Lower leg skin (tissue), 4 donors: ENCODE measurements at places on chromosomes 1 and 21.

DNA sequence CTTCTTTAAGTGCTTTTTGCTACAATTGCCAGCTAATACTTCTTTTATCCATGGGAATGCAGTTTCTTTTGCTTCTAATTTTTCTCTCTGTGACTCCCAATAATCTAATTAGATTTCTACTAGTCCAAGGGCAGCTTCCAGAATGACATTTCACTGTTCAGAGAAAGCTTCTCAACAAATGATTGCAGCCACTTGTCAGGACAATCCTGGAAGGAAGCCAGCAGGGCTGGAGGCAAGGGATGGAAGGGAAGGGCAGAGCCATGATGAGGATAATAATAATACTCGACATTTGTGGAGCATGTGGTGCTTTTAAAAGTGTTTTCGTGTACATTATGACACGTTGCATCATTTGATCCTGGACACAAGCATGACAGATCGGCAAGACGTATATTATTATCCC is 19.4 kb downstream of the F11R start:
- no peak for DNase-seq

- DNase-seq, result peak; percentile 85
Measured at GRCh38 chr21:38773099-38774061, 32.3 kb upstream of the ETS2 start.

DNA sequence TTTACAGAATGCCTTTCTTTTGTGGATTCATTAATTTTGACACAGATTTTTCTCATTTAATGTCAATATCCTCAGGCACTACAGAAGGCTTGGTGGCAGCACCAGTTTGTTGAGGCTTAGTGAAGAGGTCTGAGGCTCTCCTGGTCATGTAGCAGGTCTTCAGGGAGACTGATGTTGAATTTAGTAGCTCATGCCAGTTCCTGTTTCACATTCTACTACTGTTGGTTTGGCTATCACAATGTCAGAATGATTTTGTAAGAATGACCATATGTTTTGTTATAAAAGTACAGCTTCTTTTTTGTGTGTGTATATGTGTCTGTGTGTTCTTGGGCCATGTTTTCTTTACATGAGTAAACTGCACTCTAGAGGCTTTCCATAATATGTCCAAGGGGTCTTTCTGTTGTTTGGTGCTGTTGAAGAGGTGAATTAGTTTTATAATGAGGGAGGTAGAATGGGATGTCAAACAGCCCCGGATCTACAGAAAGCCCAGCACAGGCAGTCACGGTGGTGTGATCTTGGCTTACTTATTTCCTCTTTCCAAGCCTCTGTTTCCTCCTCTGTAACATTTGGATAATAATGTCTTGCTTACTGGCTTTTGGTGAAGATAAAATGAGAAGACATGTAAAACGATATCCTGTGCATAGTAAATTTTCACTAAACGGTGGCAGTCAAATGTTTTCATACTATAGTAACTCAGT is 32.0 kb downstream of the C1orf21 start:
- DNase-seq, result no peak

- no peak for DNase-seq
Measured at GRCh38 chr1:207669528-207670009, 24.6 kb downstream of the CR1L start.

DNA sequence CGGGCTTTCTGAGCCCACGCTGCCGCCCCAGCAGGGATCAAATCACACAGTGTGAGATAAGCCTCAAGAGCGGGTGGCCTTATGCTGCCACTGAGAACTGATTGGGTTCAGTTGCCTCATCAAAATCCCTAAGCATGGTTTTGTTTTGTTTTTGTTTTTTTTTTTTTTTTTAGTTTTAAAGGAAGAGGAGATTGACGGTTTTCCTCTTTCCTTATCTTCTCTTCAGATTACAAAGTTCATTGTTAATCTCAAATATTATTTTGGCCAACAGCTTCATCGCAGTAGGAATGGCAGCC is 651 bp downstream of the COA6 start:
- no peak for DNase-seq

- no peak for DNase-seq
Measured at GRCh38 chr1:143720087-143721023, 251.4 kb downstream of the FAM72C start.

DNA sequence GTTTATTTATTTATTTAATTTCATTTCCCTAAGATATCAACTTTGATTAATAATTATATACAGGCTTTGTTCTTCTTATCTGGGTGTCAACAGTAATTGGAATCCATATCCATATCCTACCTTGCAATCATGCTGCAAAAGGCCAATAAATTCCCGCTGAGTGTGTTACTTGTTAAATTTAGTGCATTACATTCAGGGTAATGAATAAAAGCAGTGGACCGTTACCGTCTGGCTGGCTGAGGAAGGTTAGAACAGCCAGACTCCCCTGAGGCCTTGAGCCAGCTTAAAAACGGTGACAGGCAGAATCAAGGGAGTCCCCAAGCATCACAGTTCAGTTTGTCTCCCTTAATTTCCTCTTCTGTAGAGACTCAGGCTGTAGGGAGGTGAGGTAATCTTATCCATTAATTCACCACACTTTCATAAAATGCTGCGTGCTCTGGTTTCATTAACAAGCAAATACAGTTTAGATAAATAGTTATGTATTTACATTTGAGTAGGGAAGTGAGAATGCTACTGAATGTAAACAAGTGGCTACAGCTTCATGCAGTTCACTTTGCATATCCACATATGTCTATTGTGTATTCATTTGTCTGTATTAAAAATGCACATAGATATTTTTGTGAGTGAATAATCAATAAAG is 888.2 kb upstream of the CXADR start:
- DNase-seq, result no peak

GRCh38 chr1:64073705-64074104 is 129.7 kb upstream of the UBE2U start:
- DNase-seq, result no peak

- DNase-seq, result no peak
Measured at GRCh38 chr1:236673289-236673919, 12.9 kb upstream of the ACTN2 start.

GRCh38 chr1:76336931-76337371 is 262.4 kb downstream of the ST6GALNAC3 start:
- no peak for DNase-seq

DNA sequence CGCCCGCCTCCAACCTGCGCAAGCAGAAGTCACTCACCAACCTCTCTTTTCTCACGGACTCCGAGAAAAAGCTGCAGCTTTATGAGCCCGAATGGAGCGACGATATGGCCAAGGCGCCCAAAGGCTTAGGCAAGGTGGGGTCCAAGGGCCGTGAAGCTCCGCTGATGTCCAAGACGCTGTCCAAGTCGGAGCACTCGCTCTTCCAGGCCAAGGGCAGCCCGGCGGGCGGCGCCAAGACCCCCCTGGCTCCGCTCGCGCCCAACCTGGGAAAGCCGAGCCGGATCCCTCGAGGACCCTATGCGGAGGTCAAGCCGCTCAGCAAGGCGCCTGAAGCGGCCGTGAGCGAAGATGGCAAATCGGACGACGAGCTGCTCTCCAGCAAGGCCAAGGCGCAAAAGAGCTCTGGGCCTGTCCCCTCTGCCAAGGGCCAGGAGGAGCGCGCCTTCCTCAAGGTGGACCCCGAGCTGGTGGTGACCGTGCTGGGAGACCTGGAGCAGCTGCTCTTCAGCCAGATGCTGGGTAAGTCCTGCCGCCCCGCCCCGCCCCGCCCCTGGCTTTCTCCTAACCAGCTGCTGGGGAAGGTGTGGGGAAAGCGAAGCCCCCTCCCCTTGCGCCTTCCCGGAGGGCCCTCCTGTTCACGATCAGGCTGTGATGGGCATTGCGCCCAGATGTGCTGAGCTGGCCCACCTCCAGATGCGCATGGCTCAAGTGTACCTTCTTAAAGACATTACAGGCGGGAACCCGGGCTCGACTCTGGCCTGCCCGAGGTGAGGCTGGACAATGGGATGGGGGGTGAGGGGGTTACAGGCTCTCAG is 110.2 kb downstream of the NAV1 start:
- peak; percentile 87 for DNase-seq

DNA sequence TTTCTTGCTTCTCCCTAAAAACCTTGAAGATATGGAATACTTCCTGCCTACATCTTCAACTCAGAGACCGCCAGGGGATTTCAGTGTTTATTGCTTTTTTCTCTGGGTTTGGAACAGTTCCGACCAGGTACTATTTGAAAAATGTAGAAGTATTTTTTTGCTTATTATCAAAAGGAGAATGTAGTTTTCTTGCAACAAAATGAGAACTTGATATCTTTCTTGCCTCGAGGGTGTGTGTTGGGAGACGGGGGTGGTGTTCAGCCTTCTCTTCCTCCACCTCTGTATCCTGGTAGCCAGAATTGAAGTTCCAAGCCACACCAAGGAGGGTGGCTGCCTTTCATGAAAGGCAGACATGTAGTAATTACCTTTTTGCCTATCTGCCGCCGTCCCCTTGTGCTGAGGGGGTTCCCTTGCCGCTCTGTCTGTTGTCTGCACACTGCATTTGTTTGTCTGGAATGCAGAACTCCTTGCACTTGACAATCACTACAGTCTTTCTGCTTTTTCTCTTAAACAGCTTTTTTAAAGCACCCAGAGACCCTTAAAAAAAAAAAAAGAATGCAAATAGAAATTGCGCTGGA is 212.1 kb downstream of the PBX1 start:
- peak; percentile 13 for DNase-seq

- no peak for DNase-seq
Measured at GRCh38 chr1:219362702-219363101, 189.0 kb downstream of the LYPLAL1 start.

- DNase-seq, result no peak
Measured at GRCh38 chr1:41482001-41482765, 2.3 kb downstream of the EDN2 start.

GRCh38 chr1:62516600-62516999 is 79.8 kb downstream of the USP1 start:
- DNase-seq, result no peak

GRCh38 chr1:72649211-72649888 is 367.0 kb upstream of the NEGR1 start:
- peak; percentile 72 for DNase-seq

DNA sequence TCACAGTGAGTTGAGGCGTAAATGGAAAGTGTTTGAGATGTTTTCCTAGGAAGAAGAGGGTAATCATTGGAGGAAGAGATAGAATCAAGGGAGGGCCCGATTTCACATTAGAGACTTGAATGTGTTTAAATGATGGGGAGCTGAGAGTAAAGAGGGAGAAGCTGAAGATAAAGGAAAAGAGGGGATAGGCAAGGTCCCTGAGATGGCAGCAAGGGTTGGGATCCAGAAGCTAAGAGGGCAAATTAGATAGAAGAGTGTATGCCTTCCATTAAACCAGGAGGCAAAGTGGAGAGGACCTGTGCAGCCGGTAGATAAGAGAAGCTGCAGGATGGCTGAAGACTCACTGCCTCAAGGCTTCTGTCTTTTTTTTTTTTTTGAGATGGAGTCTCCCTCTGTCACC is 21.6 kb upstream of the CSF1 start:
- DNase-seq, result no peak

DNA sequence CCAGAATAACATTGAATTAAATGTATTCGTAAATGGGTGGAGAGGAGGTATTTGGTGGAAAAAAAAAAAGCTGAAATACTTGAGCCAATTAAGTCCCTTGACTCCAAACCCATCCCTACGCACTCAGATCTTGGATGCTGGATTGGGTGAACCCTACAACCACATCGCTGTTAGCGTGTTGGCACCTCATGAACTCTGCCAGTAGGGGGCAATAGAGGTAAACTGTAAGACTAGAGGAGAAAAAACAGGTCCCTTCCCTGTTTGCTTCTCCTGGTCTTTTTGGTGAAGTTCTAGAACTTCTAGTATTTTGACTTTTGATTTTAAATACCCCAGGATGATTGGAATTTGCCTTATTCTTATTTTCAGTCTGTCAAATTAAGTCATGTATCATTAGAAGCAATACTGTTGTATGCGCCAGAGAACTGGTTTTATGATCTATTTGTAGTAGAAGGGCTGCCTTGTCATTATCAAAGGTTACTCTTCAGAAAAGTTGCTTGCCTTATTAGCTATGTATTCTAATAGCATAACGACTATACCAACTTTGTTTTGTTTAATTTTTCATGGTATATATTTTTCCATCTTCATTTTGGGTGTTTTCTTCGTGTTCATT is 1.9 kb upstream of the OR13G1 start:
- DNase-seq, result peak; percentile 17

- no peak for DNase-seq
Measured at GRCh38 chr1:204102029-204102611, 29.2 kb downstream of the SOX13 start.

DNA sequence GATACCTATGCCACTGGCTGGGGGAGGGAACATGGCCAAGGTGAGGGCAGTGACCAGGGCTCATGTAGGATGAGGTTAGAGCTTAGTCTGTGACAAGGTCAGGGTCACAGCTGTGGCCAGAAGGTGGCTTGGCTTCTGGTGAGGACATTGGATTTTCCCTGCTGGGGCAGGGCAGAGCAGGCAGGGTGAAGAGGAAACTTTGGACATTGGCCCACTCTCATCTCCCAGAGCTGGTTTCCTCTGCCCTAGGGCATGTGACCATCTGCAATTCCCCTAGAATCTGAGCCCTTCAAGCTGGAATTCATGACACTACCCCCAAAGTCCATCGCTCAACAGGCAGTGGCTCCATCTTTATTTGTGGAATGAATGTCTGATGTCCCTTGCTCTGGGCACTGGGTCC is 5.3 kb downstream of the DMBX1 start:
- DNase-seq, result no peak

GRCh38 chr1:6103854-6104530 is 58.3 kb downstream of the KCNAB2 start:
- no peak for DNase-seq

- no peak for DNase-seq
Measured at GRCh38 chr1:19484798-19485361, 459 bp downstream of the CAPZB start.

DNA sequence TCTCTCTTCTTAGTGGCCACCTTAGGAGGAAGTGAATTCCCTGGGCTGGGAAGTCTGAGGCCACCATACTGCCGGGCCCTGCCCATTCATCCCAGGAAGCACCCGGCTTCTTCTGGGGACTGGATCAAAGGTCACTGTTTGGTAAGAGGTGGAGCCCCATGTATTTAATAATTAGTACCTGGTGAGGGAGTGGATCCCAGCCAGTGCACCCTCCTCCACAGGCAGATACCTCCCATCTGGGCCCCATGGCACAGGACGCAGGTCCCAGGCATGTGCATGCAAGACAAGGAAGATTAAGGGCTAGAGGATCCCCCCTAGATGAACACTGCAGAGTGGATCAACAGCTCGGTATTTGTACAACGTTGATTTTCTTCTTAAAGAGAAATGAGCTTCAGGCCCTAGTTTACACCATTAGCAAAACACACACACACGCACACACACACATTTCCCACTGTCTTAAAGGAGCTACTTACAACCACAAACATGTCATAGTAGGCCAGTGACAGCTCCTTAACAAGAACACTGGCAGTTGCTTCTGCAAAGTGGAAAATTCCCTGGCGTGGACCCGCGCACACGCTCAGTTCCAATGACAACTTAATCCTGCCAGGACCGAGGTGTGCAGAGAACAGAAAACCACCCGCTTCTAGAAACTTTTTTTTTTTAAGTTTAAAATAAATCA is 90.7 kb downstream of the MRPL37 start:
- no peak for DNase-seq

DNA sequence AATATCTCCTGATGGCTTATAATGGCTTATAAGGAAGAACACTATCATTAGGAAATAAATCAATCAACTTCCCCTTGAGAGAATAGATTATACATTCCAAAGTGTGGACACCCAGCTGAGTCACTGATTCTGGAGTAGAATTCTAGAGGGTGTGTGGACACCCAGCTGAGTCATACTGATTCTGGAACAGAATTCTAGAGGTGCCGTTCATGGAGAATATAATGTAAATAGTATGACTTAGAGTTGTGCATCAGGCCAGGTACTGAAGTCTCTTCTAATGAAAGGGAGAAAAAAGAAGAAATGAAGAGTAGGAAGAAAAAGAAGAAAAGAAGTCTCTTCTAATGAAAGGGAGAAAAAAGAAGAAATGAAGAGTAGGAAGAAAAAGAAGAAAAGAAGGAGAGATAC is 2.4 kb upstream of the USP33 start:
- DNase-seq, result no peak
